Brain (organoid and tissue), 16 donors: ENCODE measurements at places on chromosomes 12 and 14. TPM values are rescaled to one million over a fixed set of nuclear protein-coding genes. Genes with fewer than 3 reads are reported as not detected.

The SLCO1B3 gene
- not detected for polyA plus RNA-seq

The ZFHX2 gene
- polyA plus RNA-seq, result 6.5 TPM

The ALDH2 gene
- polyA plus RNA-seq, result 157 TPM

The MIP gene
- polyA plus RNA-seq, result not detected

The TMCC3 gene
- polyA plus RNA-seq, result 8.4 TPM

The AICDA gene
- not detected for polyA plus RNA-seq

The PTGER2 gene
- not detected for polyA plus RNA-seq

The SRSF9 gene
- polyA plus RNA-seq, result 182 TPM

The ATF7IP gene
- 23.9 TPM for polyA plus RNA-seq

The TAS2R7 gene
- not detected for polyA plus RNA-seq

The TAC3 gene
- 4.5 TPM for polyA plus RNA-seq

The LRP1 gene
- polyA plus RNA-seq, result 56.5 TPM

The MED13L gene
- polyA plus RNA-seq, result 27.5 TPM

The ERBB3 gene
- polyA plus RNA-seq, result 23.5 TPM

The NGB gene
- polyA plus RNA-seq, result 28.3 TPM

The KLHL33 gene
- polyA plus RNA-seq, result not detected
